ENCODE measurements at places on chromosomes 2 and 18. TPM values are rescaled to one million over a fixed set of nuclear protein-coding genes. Genes with fewer than 3 reads are reported as not detected.

GRCh38 chr2:76958749-76959148 lies 563.4 kb downstream of the LRRTM4 start:
- no peak for DNase-seq

DNA sequence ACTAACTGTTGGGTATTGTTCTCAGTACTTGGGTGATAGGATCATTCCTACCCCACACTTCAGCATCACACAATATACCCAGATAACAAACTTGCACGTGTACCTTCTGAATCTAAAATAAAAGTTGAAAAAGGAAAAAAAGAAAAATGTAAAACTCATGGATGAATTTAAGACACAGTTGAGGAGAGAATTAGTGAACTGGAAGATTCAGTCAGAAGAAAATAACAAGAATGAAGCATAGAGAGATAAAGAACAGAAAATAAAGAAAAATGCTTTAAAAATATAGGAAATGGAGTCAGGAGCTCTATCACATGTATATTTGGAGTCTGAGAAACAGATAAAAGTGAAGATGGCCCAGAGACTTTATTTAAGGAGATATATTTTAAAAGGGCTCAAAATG lies 90.4 kb upstream of the SALL3 start:
- no peak for DNase-seq

DNA sequence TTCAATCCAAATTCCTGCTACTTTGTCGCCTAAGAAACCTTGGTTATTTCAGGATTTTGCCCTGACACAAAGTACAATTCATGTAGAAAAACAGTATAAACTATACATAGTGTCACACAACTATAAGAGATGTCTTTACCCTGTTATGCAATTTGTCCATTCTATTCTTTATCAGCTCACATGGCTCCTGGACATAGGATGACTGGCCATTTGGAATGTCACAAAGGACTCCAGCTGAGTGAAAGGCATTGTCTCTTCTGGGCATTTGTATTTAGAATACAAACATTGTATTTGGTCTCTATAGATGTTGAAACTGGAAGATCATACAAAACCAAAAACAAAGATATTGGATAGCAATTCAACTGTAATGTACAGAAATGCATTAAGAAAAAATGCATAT lies 944.6 kb upstream of the LRRTM1 start:
- DNase-seq = no peak

DNA sequence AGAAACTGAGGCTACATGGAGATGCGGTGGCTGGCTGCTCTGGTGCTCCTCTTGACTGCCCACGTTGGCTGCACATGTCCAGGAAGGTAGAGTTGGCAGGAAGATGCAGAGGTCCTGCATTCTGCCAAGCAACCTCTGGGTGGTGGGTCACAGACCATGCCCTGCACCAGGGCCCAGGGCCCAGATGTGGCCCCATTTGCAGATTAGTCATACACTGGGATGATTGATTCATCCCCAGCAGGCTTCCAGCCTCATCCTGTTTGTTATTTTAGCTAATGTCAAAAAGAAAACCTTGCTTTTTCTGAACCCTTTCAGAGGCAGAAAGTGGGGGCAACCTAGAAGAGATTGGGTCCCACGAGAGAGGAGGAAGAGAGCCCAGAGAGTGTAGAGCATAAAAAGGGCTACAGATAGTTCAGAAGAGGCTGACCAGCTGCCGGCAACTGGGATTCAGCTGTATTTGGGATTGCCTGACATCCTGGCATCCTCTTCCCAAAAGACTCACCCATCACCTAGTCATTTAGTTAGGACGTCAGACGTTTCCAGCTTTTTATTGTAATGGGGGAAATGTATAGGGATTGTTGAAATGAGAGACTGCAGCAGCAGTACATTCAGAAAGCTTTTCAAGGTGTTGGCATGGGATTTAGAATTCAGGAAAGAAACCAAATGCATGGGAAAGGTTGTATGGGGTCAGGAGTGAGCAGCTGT lies 101.9 kb downstream of the CTIF start:
- DNase-seq = no peak

DNA sequence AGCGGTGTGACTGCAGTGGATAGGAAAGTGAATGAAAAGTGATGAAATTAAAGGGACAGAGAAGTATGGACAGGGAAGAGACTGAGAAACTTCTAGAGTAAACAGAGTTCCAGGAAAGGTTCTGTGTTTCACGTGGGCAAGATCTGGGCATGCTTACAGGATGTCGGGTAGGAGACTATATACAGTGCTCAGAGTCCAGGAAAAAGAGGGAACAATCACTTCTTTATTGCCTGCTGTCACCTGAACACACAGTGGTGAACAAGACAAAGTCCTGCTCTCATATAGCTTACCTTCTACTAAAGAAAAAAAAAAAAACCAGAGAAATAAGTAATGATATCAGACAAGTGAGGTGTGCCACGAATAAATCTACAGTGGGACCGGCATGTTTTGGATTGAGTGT lies 2.4 kb downstream of the LRPPRC start:
- no peak for DNase-seq

DNA sequence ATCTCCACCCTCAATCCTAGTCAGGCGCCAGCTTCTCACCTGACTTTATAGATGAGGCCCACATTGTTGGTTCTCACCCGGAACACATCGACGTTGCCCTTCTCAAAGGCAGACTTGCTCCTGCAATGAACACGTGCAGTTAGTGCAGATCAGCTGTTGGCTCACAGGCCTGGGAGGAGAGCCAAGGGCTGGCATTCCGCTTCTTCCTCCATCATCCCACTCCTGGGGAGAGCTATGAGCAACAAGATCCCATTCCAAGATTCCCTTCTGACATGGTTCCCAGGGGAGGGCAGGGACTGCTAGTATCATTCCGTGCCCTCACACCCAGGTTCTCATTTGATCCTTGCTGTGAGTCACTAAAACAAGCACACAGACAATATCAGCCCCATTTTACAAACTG lies 15.1 kb downstream of the LOXHD1 start:
- DNase-seq = no peak

DNA sequence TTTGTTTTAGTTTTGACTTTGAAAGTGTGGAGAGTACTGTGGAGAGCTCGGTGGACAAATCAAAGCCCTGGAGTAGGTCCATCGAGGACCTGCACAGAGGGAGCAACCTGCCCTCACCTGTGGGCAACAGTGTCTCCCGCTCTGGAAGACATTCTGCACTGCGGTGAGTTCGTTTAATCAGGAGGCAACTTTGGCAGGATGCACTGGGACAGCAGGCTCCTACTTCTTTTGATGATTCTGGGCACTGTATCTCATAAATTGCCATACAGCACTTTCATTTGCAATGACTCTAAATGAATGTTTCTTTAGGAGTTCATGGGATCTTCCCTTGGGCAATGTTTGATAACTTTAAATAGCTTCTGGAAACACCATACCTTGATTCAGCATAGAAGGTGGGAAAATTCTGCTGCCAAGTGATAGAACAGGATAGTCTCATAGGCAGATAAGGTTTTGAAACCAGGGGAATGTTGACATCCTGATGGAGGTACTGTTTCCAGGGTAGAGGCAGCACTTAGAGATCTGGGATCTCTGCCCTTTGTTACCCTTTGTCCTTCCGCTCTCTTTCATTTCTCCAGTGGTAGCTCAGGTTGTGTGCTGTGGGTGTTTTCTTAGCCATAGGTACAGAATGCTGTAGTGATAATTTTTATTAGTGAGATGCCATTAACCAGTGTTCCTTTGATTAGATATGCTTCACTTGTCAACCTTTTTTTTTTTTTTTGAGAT lies 156.2 kb downstream of the PRPF40A start:
- DNase-seq = no peak

- no peak for DNase-seq
Observed at GRCh38 chr2:10750610-10751009, 29.2 kb downstream of the ATP6V1C2 start.

DNA sequence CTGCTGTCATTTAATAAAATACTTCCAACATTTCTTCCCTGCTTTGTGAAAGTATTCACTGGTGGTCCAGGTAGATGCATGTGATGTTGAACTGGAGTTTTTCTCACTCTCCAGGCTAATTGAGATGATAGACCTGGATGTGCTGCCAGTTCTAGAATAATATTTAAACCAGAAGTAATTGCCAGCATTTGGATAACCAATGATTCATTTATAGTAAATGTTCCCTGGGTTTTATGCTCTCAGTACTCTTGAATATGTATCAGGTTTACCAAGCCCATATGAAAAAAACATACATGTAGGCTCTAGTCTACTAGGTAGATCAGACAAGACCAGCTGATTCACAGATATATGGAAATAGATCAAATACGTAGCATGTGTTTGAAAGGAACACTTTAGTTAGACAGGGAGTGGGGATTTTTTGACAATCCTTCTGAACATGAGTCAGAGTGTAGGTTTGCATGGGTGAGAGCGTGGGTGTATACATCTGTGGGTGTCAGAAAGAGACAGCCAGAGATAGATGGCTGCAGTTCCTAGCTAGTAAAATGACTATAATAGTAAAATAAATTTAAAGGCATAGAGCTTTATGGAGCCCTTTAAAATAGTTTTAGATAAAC lies 115.1 kb downstream of the NAB1 start:
- DNase-seq = no peak

GRCh38 chr2:26394694-26395093 lies 7.0 kb upstream of the DRC1 start:
- no peak for DNase-seq

DNA sequence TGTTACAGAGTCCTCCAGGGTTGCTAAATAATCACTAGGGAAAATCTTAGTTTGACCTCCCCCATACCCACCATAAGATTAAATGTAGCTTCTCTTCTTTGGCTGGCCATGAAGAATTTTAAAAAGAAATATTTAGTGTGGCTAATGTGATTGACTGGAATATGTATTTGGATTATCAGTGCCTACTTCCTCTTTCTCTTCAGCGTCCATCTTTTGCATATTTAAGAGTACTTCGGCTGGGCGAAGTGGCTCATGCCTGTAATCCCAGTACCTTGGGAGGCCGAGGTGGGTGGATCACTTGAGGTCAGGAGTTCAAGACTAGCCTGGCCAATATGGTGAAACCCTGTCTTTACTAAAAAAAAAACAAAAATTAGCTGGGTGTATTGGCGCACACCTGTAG lies 28.8 kb downstream of the ADAM23 start:
- no peak for DNase-seq

DNA sequence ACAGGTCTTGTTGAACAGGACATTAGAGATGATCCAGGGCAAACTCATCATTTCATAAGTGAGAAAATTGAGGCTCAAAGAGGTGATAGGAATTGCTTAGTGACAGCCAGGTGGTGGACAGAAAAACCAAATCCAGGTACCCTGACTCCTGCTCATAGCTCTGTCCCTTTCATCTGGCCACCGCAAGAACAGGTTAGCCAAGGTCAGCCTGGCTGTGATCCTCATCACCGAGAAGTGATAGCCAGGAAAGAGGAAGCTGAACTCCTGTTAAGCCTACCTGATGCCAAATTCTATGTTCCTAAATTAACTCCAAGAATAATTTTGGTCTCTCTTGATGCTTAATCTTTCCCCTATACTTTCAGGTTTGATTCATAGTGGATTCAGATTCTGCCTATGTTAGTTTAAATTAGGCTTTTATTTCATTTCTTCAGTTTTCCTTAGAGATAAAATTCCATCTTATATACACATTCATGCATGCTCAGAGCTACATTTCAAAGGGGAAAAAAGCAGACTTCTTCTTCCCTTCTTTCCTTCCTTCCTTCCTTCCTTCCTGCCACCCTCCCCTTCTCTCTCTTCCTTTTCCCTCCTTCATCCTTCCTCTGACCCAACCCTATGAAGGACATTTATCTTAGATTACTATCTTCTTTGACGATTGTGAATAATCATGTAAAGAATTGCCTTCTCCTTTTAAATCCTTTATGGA lies 17.3 kb upstream of the CRIM1 start:
- DNase-seq = no peak

- no peak for DNase-seq
Observed at GRCh38 chr2:234818937-234819336, 132.9 kb upstream of the SH3BP4 start.

DNA sequence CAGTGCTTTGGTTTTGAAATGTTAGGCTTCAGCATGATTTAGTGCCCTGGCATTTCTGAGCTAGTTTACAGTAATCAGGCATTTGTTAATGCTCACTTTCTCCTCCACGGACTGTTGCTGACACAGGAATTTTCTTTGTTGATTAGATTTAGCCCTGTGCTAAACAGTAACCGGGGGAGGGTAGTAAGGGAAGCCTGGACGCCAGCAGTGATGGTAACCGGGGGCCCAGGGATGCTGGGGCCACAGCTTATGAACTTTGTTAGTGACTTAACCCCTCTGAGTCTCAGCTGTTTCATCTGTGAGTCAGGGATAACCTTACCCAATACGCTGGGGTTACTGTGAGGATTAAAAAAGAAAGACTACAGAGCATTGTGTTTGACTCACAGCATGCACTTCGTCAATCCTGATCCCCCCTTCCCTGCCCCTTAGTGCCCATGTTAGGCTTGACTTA lies 33.5 kb downstream of the KLHL29 start:
- DNase-seq = no peak

DNA sequence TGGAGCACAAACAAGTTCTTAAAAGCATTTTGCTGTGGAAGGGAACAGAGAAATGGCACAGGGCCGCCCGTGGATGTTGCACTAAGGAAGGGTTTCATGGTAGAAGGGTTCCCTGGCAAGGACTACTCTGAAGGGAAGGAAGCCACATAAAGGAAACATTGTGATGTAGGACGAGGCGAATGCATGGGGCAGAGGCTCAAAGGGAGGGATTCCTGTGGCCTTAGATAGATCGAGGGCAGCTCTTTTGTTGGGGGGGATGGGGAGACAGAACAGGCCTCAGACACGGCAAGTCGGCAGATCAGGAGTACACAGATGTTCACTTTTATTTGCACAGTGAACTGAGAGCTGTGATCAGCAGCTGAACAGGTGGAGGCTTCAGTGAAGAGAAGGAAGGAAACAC lies 205.4 kb downstream of the SNTG2 start:
- DNase-seq = no peak

DNA sequence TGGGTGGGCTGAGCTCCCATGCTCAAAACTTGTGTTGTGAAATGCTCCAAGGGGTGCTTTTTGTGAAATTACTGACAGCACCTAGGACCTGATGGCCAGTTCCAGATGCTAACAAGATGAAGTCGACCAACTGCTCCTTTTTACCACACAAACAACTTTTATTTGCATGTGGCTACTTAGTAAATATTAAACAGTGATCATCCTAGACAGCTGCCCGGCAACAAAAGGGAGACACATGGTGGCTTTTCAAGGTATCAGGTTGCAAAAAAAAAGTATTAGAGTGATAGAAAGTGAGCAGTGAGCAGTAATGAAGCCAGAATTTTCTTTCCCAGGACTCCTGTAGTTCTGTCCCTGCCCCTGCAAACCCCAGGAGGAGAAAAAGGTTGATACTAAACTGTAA lies 118.5 kb downstream of the RPIA start:
- no peak for DNase-seq

- DNase-seq = peak; percentile 55
Observed at GRCh38 chr2:231795525-231796327, 9.5 kb downstream of the COPS7B start.

- DNase-seq = no peak
Observed at GRCh38 chr2:221096706-221097567, 475.2 kb downstream of the EPHA4 start.

The ITGA4 gene
- total RNA-seq = 7.4 TPM

The SLC14A1 gene
- 136 TPM for total RNA-seq

The ALPI gene
- not detected for total RNA-seq

The NCKAP5 gene
- 7.3 TPM for total RNA-seq

The CNGA3 gene
- not detected for total RNA-seq

The STK36 gene
- total RNA-seq = 55.4 TPM

The RGPD4 gene
- 0.08 TPM for total RNA-seq

The KLF7 gene
- total RNA-seq = 54.7 TPM
